ENCODE measurements at places on chromosomes 2 and 18.
A peak's percentile ranks its signal among the peaks of the same experiment; 100 is the strongest.

GRCh38 chr2:226660526-226660925 is 139.1 kb downstream of the IRS1 start:
- no peaks in the 10 kb centered on the region for H3K27me3 ChIP-seq
- H3K27ac ChIP-seq, result peak overlapping the region; percentile 73
- DNase-seq, result no peak
- no peaks in the 10 kb centered on the region for H3K36me3 ChIP-seq

GRCh38 chr2:234345921-234346320 is 151.0 kb downstream of the ARL4C start:
- H3K27me3 ChIP-seq, result no peaks in the 10 kb centered on the region
- H3K27ac ChIP-seq, result no peak overlapping the region
- no peak for DNase-seq
- no peaks in the 10 kb centered on the region for H3K4me1 ChIP-seq
- no peak overlapping the region for H3K4me3 ChIP-seq

GRCh38 chr2:208541989-208542464 is 135.4 kb downstream of the PTH2R start:
- H3K27me3 ChIP-seq, result no peaks in the 10 kb centered on the region
- H3K36me3 ChIP-seq, result no peaks in the 10 kb centered on the region
- H3K4me3 ChIP-seq, result no peak overlapping the region
- DNase-seq, result no peak
- no peak overlapping the region for H3K27ac ChIP-seq
- H3K4me1 ChIP-seq, result no peaks in the 10 kb centered on the region

- no peaks in the 10 kb centered on the region for H3K36me3 ChIP-seq
- DNase-seq, result no peak
Measured at GRCh38 chr18:57048351-57048750, 98.5 kb upstream of the BOD1L2 start.

DNA sequence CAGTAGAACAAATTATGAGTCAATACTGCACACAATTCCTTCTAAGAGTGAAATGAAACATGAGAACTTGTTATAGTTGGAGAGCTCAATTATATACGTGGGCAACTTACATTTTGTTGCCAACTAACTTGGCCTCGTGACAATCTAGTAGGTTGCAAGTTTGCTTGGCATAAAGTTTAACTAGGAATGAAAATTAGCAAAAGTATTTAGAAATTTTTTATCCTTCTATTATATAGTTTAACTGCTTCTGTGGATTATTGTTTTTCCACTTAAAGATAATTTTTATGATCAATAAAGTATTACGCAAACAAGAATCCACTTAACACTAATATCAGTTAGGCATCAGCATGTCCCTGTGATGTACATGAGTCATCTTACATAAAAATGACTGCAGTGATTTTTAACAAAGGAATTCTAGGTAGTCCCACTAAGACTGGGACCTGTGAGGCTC is 41.1 kb downstream of the FAM124B start:
- no peak overlapping the region for H3K27ac ChIP-seq
- H3K36me3 ChIP-seq, result no peaks in the 10 kb centered on the region
- no peak for DNase-seq
- peaks cover 12% of the 10 kb centered on the region for H3K4me1 ChIP-seq
- no peak overlapping the region for H3K4me3 ChIP-seq
- no peaks in the 10 kb centered on the region for H3K27me3 ChIP-seq
